HTR-8/SVneo (cell line): ENCODE measurements at places on chromosomes 13 and 19.
A peak's percentile ranks its signal among the peaks of the same experiment; 100 is the strongest.

DNA sequence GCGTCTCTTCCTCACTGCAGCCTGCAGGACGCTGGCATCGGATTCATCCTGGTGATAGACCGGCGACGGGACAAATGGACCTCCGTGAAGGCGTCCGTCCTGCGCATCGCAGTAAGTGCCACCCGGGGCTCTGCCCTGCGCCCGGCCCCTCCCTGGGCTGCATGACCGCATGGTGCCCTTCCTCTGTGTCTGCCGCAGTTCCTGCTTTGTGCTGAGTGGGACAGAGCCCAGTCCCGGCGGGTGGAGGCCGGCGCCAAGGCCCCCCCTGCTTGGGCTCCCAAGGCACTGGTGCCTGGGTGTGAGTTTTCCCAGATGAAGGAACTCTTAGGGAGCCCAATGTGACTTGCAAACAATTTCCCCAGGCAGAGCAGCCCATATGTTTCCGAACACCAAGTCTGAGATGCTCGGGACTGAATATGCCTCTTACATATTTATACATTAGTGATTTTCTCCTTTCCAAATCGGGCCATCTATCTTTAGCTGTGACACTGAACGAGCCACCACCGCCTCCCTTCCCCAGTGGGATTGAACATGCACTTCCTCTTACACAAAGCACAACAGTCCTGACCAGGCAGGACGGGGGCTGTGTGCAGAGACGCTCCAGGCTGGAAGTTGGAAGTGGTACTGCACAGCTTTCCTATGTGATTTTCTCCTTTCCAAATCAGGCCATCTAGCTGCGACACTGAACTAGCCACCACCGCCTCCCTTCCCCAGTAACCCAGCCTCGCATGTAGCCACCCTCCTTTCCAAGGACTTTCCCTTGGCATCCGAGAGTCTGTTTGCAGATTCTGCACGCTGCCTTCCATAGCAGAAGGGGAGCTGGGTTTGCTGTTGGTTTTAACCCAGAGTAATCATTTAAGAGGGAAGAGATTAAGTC lies 60.1 kb upstream of the F7 start:
- DNase-seq = no peak

DNA sequence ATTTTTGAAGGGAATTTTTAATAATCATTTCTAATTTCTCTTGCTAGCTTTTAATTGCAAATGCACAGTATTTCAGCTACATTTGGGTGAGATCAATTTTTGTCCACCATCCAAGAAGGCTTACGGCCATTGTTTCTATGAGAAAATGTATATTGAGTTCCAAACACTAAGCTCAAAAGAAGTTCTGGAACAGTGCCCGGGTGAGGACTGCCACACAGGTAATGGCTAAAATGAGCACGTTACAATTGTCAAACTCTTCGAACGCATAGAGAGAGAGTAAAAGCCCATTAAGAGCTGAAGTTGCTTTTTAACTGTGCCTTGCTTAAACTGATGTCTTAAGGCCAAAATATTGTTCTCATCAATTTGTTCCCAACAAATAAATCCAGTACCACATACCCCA lies 755.0 kb downstream of the DIAPH3 start:
- no peak for DNase-seq

GRCh38 chr13:31045286-31046081 lies 113.0 kb downstream of the TEX26 start:
- DNase-seq = peak; percentile 73

DNA sequence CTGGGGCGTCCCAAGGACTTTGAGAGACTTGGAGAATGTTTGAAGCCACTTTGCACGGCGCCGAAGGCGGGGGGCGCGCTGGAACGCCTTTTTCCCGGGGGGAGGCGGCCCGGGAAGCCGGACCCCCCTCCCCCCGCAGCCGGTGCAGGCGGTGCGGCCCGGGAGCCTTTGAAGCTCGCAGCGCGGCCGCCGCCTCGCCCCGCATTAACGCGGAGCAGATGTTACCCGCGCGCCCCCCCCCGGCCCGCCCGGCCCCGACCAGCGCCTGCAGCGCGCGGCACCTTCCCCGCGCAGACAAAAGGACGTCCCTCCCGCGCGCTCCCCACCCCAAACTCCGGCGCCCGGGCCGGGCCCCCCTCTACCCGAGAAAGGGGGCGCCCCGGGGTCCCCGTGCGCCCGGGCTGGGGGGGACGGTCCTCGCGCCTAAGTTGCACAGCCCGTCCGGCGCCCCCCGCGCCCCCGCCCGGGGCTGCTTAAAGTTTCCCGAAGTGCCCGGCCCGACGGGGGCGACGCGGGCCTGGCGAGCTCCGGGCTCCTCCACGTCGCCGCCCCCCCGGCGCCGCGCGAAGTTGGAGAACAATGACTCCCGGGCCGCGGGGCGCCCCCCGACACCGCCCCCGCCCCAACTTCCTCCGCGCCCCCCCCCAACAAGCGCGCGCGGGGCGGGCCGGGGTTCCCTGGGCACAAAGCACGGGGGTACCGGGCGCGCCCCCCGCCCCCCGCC lies 685 bp downstream of the TCF3 start:
- DNase-seq = no peak

GRCh38 chr13:106491463-106491862 lies 44.0 kb downstream of the EFNB2 start:
- DNase-seq = no peak

GRCh38 chr19:29260477-29261317 lies 47.7 kb upstream of the UQCRFS1 start:
- DNase-seq = no peak

DNA sequence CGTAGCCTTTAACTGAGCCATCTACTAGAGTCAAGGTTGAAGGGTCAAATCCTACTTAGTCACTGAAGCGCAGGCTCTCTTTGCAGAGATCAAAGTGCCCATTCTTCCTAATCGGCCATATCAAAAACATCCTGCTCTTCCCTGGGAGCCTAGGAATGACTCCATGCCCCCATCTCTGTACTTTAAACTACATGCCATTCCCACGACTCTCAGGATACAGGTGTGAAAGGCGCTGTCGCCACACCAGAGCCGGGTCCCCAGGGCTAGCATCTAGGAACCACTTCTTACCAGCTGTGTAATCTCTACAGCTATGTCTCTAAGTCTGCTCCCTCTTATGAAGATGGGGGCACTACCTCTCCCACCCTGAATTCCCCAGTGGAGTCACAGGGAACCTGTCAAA lies 22.3 kb downstream of the IRS2 start:
- no peak for DNase-seq

GRCh38 chr19:30159636-30160035 lies 212.5 kb upstream of the ZNF536 start:
- no peak for DNase-seq

DNA sequence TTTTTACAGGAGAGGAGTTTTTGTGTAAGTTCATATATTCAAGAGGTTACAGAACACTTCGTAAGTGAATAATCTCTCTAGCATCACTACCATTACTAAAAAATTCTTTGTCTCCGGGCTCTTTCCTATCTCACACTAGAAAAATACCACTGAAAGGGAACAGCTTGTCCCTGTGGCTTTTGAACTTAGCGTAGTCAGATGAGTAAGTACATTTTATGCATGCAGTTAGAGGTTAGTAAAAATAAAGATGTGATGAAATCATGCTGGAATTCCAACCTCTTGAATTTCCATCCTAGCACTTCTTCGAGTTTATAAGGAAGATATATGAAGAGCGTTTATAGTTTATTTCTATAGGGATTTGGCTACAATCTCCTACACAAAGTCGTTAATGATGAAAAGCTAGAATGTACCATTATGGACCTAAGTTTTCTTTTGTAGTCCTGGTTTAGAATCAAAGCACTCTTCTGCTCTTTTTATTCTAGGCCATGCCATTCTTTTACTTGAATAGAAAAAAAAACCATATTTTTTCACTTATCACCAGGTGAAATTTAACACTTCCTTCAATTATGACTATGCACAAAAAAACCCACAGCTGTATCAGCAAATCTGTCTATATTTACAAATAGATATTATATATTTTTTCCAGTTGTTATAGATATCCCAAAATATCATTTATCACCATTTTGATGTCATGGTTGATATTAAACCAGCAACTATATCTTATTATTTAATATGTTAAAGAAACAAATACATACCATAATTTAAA lies 139.9 kb upstream of the PCDH9 start:
- peak; percentile 6 for DNase-seq
